ENCODE measurements at places on chromosomes 3 and 15. TPM values are rescaled to one million over a fixed set of nuclear protein-coding genes. Genes with fewer than 3 reads are reported as not detected.

DNA sequence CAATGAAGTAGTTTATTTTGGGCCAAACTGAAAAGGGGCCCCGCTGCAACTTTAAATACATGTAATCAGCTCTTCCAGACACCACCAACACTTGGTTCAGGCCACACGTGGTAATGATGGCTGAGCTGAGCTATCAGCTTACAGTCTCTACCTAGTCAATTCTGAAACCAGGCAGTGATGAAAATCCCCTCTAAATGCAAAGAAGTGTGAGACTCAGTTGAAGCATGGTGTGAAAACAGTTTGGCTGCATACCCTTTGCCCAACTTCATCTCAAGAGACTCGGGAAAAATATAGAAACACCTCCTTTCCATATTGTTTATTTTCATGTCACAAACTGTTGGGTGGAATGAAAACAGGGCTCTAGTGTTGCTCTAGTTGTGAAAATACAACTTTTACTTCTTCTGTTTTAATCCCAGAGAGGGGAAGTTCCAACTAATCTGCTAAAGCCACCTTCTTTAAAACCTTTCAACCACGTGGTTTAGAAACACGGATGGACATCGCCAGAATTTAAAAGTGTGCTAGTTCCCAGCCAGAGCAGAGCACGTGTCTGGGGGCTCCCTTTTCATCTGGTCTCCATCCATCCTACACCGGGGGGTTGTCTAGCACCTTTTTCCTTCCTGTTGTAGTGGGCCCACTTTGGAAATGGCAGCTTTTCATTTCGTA, 229.1 kb downstream of the EPHB1 start:
- H3K27me3 ChIP-seq, result 0 out of 2 replicates have a peak, but pooled peaks cover 3% of the 10 kb centered on the region
- no peak overlapping the region for H3K4me3 ChIP-seq
- H3K4me1 ChIP-seq, result 0 out of 2 replicates have a peak, but pooled peaks cover 3% of the 10 kb centered on the region
- no peaks in the 10 kb centered on the region for H3K36me3 ChIP-seq

- no peaks in the 10 kb centered on the region for H3K4me1 ChIP-seq
- no peak overlapping the region for H3K27ac ChIP-seq
- H3K36me3 ChIP-seq, result no peaks in the 10 kb centered on the region
Observed at GRCh38 chr3:58158442-58159153, 52.2 kb downstream of the DNASE1L3 start.

- H3K36me3 ChIP-seq, result no peaks in the 10 kb centered on the region
- H3K27ac ChIP-seq, result no peak overlapping the region
- no peaks in the 10 kb centered on the region for H3K27me3 ChIP-seq
- DNase-seq, result no peak
- H3K4me1 ChIP-seq, result no peaks in the 10 kb centered on the region
Observed at GRCh38 chr3:3625544-3626271, 173.5 kb upstream of the LRRN1 start.

DNA sequence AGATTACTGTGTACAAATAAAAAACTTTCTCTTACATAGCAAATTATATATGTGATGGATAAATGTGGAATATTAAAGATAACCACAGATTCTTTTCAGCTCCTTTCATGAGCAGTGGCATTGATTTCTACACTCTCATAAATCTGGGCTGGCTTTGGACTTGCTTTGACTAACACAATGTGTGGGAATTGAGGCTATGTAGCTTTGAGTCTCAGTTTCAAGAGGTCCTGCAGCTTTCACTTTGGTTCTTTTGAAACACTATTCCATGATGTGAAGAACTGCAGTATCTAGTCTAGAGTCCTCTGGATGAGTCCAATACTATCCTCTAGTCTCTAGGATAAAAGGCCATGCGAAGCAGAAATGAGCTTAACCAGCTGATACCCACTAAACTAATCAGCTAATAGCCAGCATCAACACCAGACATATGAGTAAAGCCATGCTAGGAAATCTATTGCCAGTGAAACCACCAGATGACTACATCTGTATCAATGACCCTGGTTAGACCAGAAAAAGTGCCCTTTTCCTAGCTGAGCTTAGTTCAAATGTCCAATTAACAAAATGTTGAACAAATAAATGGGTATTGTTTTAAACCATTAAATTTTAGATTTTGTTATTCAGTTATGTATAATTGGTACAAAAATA, 274.9 kb upstream of the ZPLD1 start:
- H3K36me3 ChIP-seq, result no peaks in the 10 kb centered on the region
- DNase-seq, result no peak
- H3K4me1 ChIP-seq, result no peaks in the 10 kb centered on the region
- no peaks in the 10 kb centered on the region for H3K27me3 ChIP-seq
- no peak overlapping the region for H3K27ac ChIP-seq

DNA sequence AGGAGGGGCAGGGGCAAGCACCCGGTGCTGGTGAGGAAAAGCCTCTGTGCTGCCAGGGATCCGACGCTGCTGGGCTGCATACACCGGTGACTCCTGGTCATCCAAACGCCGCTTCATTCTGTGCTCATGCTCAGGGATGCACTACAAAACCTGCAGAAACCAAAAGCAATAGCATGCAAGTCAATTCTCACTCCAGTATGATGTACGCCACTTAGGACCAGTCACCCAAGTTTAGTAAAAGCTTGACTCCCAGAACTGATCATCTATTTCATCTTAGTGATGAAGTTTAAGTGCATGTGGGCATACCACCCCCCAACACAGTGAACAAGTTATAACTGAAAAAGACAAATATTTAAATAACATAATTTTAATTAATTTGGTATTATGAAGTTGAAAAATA, 21.2 kb downstream of the SIN3A start:
- H3K4me1 ChIP-seq, result no peaks in the 10 kb centered on the region
- no peak overlapping the region for H3K27ac ChIP-seq
- DNase-seq, result no peak
- no peaks in the 10 kb centered on the region for H3K27me3 ChIP-seq
- peaks cover 21% of the 10 kb centered on the region for H3K36me3 ChIP-seq
- H3K4me3 ChIP-seq, result no peak overlapping the region

DNA sequence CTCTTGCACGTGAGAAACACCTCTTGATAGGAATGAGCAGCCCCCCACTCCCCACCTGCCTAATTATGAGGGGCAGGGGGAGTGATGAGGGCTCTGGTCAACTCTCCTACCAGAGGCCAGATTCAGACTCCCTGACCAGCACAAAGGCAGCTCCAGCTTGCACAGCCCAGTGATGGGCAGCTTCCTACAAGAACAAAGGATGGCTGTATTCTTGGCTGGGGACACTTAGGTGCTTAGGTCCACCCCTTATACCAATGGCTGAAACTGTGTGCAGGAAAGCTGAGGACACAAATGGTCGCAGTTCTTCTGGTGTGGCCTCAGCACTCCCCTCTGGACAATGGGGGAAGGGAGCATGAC, 81.8 kb downstream of the IQSEC1 start:
- DNase-seq, result no peak
- no peak overlapping the region for H3K27ac ChIP-seq
- H3K4me3 ChIP-seq, result no peak overlapping the region
- H3K27me3 ChIP-seq, result no peaks in the 10 kb centered on the region
- H3K36me3 ChIP-seq, result no peaks in the 10 kb centered on the region

DNA sequence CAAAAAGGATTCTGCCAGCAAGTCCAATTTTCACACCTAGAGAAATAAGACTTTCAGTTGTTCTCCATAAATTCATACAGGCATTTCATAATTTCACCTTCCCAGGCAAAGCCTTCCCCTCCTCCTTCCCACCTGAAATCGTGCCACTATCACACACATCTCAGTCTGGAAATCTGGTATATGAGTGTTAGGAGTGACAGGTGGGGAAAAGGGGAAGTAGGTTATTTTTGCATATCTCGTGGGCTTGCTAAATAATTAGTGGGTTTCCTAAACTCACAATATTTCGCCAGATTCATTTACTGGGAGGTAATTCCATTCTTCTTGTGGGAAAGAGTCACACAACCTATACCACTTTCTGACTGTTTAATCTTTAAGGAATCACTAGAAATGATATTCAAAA, 7.4 kb downstream of the ALDH1A2 start:
- DNase-seq, result peak; percentile 43
- peaks cover 9% of the 10 kb centered on the region for H3K4me1 ChIP-seq
- no peak overlapping the region for H3K4me3 ChIP-seq

DNA sequence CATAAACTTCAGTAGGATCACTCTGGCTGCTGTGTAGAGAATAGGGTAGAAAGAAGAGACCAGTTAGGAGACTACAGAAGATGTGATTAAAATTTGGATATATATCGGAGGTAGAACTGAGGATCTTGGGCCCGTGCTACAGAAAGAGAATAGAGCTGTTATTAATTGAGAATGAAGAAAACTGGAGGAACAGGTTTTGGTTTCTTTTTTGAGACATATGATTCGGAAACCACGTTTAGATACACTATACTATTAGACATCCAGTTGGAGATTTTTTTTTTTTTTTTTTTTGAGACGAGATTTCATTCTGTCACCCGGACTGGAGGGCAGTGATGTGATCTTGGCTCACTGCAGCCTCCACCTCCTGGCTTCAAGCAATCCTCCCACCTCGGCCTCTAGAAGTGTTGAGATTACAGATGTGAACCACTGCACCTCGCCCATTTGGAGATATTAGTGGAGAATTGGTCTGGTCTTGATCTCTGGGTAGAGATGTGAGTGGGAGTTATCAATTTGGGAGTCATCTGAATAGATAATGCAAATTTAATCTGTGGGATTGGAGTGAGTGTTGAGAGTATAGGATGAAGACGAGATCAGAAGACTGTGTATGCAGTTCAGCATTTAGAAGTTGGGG, 50.9 kb downstream of the TCF12 start:
- H3K36me3 ChIP-seq, result no peaks in the 10 kb centered on the region
- H3K4me1 ChIP-seq, result peaks cover 22% of the 10 kb centered on the region
- DNase-seq, result no peak
- no peak overlapping the region for H3K4me3 ChIP-seq
- no peak overlapping the region for H3K27ac ChIP-seq

DNA sequence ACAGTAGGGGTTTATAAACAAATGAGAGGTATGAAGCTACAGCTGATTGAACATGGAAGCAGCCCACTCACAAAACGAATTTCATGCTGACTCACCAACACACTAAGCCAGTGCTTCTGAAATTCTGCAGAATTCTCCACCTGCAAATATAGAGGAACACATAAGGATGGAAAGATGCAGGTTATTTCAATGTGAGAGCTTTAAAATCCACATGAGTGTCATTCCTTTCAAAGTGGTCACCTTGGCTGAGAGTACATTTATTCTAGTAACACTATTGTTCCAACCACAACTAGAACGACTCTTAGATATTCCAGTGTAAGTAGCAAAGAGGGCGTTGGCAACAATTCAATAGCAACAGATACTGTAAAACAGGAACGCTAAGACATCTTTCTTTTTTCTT, 189.9 kb upstream of the TSC22D2 start:
- no peaks in the 10 kb centered on the region for H3K36me3 ChIP-seq
- DNase-seq, result no peak
- peaks cover 72% of the 10 kb centered on the region for H3K4me1 ChIP-seq
- no peaks in the 10 kb centered on the region for H3K27me3 ChIP-seq

GRCh38 chr3:12178091-12178820, 19.5 kb upstream of the TIMP4 start:
- H3K4me3 ChIP-seq, result no peak overlapping the region
- H3K27me3 ChIP-seq, result no peaks in the 10 kb centered on the region
- no peak for DNase-seq
- H3K4me1 ChIP-seq, result no peaks in the 10 kb centered on the region
- no peak overlapping the region for H3K27ac ChIP-seq
- H3K36me3 ChIP-seq, result no peaks in the 10 kb centered on the region

DNA sequence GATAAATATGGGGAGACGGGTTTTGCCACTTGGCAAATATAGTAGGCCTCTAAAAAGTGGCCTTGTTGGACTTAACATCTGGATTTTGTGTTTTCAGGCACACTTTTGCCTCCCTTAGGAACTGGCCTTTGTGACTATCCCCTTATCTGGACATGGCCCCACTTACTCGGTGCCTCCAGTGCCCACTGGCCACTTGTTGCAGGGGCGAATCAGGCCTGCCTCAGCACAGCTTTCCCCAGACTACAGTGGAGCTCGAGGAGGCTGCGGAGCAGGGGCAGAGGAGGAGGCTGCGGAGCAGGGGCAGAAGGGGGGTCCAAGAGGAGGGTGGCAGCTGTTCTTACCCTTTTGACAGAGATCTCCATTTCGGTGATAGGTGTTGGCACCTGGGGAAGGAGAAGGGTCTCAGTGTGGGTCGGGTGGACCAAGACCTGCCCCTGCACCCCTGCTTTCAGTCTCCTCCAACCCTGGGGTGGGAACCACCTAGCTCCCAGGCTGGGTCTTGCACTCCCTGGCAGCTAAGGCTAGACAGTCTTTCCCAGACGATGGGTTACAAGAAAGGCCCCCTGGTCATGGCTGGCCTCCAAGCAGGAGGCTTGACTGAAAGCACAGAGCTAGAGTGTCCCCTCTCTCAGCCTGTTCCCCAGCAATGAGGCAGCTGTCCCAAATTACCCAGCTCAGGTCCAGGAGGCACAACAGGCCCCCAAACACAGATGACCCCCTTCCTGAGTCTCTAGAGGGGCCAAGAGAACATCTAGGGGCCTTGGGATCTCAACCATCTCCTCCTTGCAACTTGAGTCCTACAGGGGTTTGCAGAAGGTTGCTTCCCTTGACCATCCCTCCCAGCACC, 6.1 kb downstream of the SEMA3G start:
- no peaks in the 10 kb centered on the region for H3K4me1 ChIP-seq
- H3K27me3 ChIP-seq, result no peaks in the 10 kb centered on the region
- H3K36me3 ChIP-seq, result no peaks in the 10 kb centered on the region
- no peak for DNase-seq

DNA sequence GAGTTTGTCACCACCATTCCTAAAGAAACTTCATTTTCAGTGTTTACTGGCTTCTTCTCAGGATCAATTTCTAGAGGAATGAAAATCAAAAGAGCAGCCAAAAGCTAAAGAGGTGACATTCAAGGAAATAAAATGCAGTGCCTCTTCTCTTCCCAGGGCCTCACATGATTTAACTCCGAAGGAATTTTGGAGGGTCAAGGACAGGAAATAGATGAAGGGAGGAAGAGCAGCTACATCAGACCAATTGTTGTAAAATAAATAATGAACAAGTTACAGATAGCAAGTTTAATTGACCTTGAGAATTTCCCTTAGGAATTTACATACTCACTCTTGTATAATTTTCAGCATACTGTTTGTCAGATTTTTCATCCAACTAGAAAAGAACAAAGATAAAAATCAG, 78.1 kb downstream of the LRRFIP2 start:
- DNase-seq, result no peak
- no peak overlapping the region for H3K4me3 ChIP-seq
- no peaks in the 10 kb centered on the region for H3K27me3 ChIP-seq
- H3K4me1 ChIP-seq, result no peaks in the 10 kb centered on the region
- H3K36me3 ChIP-seq, result no peaks in the 10 kb centered on the region

OXTR gene
- total RNA-seq, result 4.1 TPM

PAQR5 gene
- not detected for total RNA-seq

All from Karpas-422 (cell line).